Kidney capillary endothelial cell (primary cell): ENCODE measurements at places on chromosomes 6 and 20.
A peak's percentile ranks its signal among the peaks of the same experiment; 100 is the strongest.

DNA sequence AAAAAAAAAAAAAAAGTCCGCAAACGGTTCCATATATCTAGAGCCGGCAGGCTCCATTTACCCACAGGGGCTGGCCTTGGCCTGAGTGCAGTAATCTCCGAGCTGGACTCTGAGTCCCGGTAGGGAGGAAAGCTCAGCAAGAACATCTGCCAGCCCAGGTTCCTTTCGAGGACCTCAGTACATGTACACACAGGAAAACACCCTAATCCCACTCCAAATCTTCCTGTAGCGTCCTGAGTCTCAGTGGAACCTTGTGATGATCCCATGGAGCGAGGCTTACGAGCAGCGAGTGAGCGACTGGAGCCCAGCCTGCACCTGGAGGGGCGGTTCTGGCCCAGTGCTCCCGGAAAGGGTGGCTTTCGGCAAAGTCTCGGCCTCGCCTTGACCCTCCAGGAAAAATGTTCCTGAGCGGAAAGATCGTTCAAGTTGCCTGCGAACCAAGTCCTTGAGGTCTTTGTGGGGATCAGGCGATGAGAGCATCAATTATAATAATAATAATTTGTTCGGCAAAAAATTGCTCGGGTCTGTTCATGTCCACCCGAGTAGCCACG is 32.1 kb downstream of the PRSS16 start:
- no peak for DNase-seq

DNA sequence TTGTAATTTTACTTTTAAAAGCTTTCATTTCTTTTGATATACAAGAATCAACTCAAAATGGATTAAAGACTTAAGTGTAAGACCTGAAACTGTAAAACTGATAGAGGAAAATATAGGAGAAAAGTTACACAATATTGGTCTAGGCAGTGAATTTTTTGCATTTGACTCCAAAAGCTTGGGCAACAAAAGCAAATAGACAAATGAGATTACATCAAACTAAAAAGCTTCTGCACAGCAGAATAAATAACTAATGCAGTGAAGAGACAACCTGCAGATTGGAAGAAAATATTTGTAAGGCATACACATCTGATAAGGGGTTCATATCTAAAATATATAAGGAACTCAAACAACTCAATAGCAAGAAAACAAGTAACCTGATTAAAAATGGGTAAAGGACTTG is 3.0 kb downstream of the GABRR1 start:
- DNase-seq, result no peak

DNA sequence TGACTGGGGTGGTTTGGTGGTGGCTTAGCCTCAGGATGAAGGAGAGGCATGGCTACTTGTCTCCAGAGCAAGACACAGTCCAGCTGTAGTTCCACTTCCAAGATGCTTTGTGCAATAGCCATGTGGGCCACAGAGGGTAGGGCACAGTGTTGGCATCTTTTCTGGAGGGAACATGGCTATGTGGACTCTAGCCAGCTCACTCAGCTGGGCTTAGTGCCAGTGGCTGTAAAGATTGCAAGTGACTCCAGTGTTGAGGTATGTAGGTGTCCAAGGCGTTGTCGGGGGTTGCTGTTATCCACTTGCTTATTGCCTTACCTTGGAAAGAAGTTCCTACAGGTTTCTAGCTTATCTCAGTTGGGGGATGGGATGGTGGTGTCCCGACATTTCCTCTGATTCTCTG is 233.4 kb downstream of the CD109 start:
- DNase-seq, result no peak

GRCh38 chr6:69914015-69914485 is 47.7 kb downstream of the COL19A1 start:
- DNase-seq, result no peak

- no peak for DNase-seq
Observed at GRCh38 chr6:116406678-116407345, 36.1 kb downstream of the DSE start.

GRCh38 chr6:95352064-95352795 is 225.1 kb upstream of the MANEA start:
- DNase-seq, result no peak

GRCh38 chr6:422433-423054 is 31.0 kb downstream of the IRF4 start:
- DNase-seq, result peak; percentile 32

- DNase-seq, result no peak
Observed at GRCh38 chr20:15556869-15557268, 1016.4 kb downstream of the KIF16B start.

- DNase-seq, result no peak
Observed at GRCh38 chr6:54463354-54464024, 155.2 kb downstream of the TINAG start.

- DNase-seq, result no peak
Observed at GRCh38 chr6:79668381-79668780, 37.3 kb downstream of the SH3BGRL2 start.

DNA sequence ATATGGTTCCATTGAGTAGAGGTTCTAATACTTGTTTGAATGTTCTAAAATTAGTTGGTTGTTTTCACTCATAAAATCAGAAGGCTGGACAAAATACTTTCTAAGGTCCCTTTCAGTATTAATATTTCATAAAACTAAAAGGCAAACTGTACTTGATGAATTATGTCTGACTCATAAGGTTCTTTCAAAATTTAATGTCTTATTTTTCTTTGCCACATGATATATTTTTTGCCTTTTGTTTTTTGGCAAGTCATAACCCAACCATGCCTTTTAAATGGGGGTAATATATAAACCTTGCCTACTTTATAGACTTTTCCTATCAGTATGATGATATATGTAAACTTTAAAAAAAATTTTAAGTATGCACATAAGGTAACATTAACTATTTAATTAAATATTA is 244.7 kb downstream of the PTPRK start:
- DNase-seq, result no peak

DNA sequence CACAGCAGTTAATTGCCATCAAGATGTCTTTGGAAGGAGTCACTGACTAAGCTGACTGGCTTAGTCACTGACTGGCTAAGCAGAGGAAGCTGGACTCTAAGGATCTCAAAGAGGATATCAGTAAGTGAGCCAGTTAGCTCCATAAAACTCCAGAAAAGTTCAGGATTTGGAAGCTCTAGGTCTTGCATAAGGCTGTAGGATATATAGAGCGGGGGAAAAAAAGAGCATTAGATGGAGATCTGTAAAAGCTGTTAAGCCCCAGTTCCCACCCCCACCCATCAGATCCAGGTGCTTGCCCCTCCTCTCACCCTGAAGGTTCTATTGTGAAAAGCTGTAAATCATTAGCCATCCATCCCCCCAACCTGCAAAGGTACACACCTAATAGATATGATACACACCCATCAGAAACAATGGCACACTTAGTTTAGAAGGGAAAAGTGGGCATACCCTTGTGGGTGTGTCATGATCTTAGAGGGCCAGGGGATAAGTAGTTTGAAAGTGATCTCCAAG is 32.2 kb downstream of the CARMIL1 start:
- peak; percentile 58 for DNase-seq

GRCh38 chr6:33201147-33201545 is 479 bp downstream of the SLC39A7 start:
- DNase-seq, result no peak

DNA sequence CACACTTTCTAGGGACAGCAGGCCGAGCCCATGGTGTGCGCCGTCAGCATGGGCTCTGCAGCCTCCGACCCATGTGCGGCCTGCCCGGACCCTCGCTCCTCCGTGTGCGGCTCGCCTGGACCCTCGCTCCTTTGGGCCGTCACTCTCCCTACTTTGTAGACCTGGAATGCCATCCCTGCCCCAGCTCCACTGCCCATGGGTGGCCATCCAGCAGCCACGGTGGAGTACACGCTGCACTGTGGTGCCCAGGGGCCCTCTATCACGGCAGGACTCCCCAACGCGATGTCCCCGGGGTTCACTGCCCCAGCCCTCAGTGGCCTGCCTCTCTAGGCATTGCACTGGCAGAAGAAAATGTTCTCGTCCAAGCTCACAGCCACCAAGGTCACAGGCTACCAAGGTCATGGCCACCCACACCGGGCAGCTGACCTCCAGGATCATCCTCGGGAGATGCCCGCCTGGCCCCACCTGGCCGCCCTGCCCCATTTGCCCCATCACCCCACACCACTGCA is 24.1 kb upstream of the MRGBP start:
- DNase-seq, result no peak

DNA sequence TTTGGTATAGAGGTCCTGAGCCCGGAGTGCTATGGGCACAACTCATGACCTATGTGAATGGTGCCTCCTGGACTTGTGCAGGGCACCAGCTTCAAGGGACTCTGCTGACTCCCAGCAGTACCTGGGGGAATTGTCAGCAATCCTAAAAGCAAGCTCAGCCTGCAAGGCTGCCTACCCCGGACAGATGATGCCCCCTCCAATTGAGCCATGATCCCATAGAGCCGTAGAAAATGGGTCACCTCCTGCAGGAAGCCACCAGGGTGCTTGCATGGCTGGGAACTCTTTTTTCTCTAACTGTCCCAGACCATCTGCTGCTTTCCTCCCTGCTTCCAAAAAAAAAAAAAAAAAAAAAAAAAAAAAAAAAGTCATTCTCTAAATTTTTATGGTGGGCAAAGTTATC is 12.9 kb upstream of the PRND start:
- DNase-seq, result no peak

DNA sequence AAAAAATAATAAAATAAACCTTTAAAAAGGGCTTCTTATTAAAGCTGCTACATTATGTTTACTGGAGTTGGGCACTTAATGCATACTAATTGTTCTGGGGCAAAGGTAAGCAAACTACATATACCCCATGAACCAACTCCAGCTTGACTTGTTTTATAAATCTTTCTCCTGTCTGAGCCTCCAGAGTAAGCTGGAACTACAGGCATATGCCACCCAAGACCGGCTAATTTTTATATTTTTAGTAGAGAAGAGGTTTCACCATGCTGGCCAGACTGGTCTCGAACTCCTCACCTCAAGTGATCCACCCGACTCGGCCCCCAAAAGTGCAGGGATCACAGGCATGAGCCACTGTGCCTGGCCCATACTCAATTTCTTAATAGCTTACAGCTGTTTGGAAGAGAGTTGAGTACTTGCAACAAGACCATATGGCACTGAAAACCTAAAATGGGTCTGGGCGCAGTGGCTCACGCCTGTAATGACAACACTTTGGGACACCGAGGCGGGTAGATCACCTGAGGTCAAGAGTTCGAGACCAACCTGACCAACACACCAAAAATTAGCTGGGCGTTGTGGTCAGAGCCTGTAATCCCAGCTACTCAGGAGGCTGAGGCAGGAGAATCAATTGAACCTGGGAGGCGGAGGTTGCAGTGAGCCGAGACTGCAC is 19.9 kb downstream of the ROMO1 start:
- no peak for DNase-seq

DNA sequence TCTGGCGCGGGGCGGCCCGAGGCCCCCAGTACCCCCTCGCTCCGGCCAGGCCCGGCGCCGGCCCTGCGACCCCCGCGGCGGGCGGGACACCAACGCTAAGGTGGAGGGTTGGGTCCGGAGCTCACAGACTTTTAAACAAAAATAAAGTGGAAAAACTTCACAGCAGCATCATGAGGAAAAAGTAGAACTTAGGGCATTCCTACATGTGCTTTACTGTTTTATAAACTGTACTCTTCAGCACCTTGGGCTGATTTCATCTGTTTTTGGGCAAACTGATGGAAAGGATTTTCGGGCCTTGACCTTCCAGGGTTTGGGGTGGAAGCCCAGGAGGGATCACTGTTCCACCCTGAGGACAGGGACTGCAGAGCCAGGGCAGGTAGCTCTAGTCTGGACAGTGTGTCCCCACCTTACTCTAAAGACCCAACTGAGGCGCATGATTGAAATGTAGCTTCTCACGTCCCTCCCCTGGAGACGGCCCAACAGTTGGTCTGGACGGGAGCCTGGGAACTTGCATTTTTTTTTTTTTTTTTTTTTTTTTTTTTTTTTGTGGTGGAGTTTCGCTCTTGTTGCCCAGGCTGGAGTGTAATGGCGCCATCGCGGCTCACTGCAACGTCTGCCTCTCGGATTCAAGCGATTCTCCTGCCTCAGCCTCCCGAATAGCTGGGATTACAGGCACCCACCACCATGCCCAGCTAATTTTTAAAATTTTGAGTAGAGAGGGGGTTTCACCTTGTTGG is 740 bp downstream of the NELFCD start:
- peak; percentile 12 for DNase-seq

- DNase-seq, result no peak
Observed at GRCh38 chr6:3277251-3277650, 18.5 kb downstream of the PSMG4 start.

- no peak for DNase-seq
Observed at GRCh38 chr20:45320948-45321595, 13.0 kb upstream of the MATN4 start.

DNA sequence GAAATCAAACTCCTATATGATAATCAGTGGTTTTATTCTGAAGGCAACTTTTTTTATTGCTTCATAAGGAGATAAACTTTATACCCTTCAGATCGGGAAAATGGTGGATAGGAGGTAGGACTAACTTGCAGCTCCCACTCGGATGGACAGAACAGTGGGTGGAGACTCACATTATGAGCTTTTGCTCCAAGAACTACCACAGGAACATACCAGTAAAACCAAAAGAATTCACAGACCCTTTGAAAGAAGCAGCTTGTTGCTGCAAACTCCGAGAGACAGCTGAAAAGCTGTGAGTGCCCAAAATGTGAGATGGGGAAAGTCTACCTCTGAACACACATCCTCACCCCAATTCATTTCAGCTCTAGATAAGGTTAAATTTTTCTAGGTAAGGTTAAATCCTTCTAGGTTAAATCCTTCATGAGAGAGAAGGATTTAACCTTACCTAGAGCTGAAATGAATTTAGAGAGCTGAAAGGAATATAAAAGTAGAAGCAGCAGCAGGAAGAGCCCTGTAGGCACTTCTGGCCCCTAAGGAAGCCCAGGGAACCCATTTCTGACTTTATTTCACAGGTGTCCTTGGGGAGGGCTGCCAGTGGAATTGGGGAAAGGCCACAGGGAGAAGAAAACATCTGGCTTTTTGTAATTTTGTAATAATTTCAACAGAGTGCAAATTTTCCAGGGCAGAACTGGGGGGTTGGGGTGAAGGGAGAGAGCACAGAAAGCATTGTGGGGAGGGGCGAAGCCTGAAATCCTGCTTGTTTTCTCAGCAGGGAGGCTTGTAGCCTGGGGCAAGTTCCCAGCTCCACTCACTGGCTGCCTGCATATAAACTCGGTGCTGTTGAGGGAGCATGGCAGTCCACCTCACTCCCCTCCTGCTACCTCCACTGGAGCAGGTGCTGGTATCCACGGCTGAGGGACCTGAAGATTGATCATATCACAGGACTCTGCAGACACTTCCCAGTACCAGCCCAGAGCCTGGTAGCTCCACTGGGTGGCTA is 65.9 kb upstream of the HCRTR2 start:
- DNase-seq, result no peak

DNA sequence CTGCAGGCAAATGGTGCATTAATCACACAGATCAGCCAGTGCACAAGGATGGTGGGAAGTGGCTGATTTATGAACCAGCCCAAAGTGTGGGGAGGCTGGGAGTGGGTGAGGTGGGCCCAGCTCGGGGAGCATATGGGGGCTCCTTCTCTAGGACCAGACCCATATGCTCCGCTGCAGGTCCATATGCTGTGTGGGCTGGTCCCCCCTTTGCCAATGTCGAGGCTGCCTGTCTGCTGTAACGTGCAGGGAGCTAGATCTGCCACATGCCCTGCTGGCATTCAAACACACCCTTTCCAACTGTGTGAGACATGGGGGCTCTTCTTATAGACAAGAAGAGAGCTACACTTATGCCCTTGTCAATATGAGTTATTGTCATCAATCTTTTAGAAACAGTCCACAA is 566.3 kb downstream of the DHX35 start:
- DNase-seq, result no peak
